ENCODE measurements at places on chromosomes 4 and X.

DNA sequence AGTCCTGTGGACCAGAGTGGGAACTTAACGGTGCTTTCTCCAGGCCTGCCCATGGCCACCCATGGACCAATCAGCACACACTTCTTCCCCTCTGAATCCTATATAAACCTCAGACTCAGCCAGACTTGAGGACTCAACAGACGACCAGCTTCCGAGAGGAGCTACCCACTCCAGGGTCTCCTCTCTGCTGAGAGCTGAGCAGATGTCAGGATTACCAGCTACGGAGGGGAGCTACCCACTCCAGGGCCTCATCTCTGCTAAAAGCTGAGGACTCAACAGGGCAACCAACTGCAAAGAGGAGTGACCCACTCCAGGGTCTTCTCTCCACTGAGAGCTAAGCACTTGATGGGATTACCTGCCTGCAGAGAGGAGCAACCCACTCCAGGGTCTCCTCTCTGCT lies 80.0 kb upstream of the DDX60 start:
- no peak for DNase-seq

GRCh38 chrX:40530509-40530908 lies 50.3 kb upstream of the ATP6AP2 start:
- DNase-seq: no peak

DNA sequence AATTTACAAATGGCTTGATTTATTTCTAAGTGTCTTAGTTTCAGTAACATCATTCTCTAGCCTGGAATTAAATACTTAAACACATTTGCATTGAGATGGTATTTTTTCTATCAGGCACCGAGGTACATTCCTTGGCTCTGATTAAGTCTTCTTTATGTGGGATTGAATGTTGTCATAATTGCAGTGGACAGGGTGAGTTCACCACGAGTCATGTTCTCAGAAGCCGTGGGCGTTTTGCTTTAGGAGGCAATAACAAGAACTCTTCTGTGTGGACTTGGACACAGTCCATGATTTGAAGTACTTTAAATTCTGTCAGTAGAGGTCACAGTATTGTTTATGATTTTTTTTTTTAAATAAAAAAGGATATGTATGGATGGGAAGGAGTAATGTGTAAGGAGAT lies 57.1 kb upstream of the EFHC2 start:
- no peak for DNase-seq

- no peak for DNase-seq
Measured at GRCh38 chr4:94334476-94334875, 8.2 kb downstream of the HPGDS start.

DNA sequence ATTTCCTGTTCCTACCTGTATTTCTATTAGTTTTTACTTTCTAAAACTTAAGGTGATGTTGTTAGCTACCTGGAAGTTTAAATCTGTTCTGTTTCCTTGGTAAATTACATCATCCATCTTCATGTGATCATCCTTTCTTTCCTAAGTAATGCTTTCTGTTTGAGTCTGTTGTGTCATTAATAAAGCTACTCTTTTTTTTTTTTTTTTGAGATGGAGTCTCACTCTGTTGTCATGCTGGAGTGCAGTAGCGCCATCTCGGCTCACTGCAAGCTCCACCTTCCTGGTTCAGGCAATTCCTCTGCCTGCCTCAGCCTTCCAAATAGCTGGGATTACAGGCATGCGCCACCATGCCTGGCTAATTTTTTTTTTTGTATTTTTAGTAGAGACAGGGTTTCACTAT lies 73.3 kb downstream of the FIP1L1 start:
- DNase-seq: no peak

- DNase-seq: no peak
Measured at GRCh38 chr4:118353534-118354030, 779 bp upstream of the PRSS12 start.

- no peak for DNase-seq
Measured at GRCh38 chr4:96691521-96691920, 851.6 kb downstream of the PDHA2 start.

- no peak for DNase-seq
Measured at GRCh38 chr4:99723612-99724011, 66.0 kb upstream of the C4orf54 start.

GRCh38 chrX:38649674-38650647 lies 88.6 kb downstream of the TSPAN7 start:
- no peak for DNase-seq

DNA sequence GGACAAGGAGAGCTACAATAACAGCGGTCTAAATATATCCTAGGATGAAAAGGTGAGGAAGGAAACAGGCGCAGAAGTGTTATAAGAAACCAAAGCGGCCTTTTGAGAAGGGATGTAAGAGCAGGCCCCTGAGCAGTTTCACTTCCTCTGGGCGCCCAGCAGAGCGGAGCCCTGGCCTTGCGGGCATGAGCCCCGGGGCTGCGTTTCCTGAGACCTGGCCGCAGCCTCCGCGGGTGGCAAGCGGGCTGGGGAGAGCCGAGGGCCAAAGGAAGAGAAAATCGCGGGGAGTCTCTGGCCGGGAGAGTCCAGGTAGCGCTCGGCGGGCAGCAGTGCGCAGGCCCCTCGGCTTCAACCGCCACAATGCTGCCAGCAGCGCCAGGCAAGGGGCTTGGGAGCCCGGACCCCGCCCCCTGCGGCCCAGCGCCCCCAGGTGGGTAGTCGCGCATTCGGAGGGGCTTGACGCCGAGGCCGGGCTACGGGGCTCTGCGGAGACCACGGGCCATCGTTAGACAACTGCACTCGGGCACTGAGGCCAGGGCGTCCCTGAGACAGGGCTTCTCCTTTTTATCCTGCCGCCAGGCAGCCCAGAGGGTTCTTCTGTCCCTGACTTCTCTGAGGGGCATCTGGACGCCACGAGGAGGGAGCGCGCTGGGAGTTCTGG lies at the start of gene BANK1:
Gene BANK1 (plus strand): TSS at position 210 of the 661 bp plus-strand sequence. CDS start 151 bp downstream, at position 361.
- DNase-seq: no peak

- DNase-seq: no peak
Measured at GRCh38 chr4:184731056-184731455, 2.8 kb downstream of the CENPU start.

- DNase-seq: no peak
Measured at GRCh38 chr4:85452058-85452731, 22.8 kb upstream of the ARHGAP24 start.

DNA sequence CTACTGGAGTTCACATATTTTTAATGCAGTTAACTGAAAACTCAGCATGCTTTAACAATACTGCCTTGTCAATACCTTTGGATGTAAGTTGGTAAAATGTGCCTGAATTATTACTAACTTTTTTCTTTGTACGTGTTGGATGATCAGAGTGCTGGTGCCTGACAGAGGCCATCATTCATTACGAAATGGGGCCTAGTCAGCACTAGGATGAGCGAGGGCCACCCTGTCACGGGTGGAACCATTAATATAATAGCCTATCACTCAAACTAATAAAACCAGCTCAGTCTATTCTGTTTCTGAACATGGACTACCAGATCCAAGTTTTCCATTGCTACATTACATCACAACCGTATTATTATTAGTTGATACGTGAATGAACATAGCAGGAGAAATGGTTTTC lies 501.7 kb upstream of the TENM3 start:
- DNase-seq: no peak

- DNase-seq: no peak
Measured at GRCh38 chrX:39372115-39372514, 570.9 kb downstream of the MID1IP1 start.

DNA sequence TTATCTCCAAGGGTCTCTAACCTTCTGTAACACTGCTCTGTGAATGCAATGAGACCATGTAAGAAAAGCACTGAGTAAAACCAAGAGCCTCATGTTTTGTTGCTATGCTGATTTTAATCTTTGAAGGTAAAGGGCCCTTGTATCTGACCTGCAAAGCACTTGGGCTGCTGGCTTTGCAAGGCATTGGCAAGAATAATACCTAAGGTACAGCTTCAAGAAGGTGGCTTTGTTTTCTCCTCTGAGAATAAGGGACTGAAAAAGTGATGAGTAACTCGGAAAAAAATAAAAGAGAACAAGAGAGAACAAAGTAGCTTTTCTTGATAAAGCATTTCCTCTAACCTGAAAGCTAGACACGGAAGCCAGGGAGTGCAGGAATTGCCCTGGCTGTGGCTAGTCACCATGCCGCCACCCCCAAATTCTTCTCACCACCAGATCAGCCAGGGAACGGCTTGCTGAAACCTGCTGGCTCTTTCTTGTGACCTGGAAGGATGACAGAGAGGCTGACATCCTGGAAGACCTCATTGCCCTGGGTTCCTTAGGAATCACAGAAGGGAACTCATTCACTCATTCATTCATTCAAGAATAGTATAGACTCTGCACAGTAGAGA lies 41.8 kb upstream of the HS3ST1 start:
- no peak for DNase-seq

DNA sequence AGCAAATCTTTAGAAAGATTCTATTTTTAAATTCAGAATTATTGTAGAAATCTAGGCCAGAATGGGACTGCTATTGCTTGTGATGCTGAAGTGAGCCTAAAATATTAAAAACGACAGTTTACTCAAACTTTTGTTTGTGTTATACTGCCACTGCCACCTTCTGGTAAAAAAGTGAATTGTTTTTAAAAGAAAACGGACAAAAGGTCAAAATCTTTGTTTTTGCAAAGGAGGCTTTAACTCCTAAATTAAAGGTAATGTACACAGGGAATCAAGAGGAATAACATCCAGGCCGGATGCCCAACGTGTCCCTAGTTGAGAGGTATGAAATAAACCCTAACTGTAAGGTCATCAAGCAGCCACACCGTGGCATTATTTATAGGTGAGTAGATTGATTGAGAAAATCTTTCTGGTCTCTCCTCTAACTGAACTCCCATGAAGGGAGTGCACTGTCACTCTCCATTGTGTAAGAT lies 338.3 kb upstream of the GALNT7 start:
- DNase-seq: no peak

DNA sequence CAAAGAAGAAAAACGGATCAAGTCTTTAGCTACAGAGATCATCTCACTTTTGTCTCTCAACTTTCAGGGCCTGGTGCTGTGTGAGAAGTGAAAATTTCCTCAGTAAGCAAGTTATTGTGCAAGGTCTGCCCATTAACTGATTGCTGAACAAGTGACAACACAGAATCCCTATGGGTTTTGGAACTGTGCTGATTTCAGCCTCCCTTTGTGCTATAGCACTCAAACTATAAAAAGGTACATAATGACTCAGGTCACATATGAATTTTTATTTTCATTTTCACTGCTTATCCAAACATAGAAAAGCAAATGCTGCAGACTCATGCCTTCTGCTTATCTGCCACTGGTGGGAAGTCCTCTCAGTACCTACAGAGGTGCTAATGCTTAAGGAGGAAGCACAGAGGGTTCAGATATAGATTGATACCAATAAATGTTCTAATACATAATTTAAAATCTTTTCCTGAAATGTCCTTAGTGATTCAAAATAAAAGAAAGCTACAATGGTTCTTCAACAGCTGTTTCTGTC lies 576.2 kb upstream of the CT83 start:
- no peak for DNase-seq

DNA sequence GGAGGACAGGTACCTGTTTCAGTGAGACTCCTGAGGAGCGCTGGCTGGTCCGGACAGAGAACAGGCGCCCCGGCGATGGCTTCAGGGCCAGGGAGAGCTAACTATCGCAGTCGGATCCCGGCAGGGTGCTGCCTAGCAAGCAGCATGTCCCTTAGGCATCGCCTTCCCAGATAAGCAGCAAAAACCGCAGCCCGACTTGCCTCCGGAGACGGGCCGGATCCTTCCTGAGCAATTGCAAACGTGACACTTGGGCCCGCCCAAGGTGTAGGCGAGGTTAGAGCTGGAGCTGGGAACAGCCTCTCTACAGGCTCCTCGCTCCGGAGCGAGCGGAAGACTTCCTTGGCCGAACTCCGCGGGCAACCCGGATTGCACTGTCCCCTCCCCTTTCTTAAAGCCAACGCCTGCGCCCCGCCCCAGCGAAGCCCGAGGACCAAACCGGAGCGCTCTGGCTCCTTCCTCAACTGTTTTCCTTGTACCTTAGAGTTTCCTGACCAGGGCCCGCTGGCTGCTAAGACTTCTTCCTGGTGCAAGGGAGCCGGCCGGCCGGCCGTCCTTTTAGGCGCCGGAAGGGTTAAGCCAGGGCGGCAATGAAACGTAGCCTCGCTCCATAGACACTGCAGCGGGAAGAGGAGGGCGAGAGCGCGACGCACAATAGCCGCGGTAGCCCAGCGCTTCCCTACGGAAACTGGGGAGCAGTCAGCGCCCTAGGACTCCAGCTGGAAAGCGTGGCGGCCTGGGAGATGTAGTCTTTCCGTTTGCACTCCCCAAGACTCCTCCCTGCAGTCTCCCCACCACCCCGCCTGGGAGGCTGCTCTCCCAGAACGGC lies at the start of gene OPHN1:
Gene OPHN1 (minus strand): TSS at position 341 of the 826 bp plus-strand sequence. CDS start 475 bp downstream, outside the sequence.
- no peak for DNase-seq

- DNase-seq: no peak
Measured at GRCh38 chrX:51837451-51837850, 56.0 kb upstream of the MAGED1 start.

DNA sequence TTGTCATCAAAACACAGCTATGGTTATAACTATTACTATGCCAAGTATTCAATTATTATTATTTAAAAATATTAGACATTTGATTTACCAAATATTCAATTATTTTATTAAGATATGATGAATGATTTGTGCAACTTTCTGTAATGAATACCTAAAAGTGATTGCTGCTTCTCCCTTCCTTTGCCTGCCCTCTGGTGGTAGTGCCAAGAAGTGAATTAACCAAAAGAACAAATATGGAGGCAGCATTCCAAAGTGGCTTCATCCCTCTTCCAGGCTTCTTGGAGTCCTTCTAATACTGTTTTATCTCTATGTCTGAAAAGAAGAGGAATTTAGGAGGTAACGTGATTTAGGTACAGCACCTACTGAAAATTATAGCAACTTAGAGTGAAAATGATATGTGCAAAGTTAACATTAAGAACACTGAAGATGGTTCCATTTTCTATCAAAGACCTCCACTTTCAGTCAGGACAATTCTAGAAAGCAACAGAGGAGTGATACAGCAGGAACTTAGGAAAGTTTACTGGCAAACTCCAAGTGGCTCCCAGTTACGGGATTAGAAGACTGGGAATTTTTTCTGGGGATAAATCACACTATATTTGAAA lies 43.0 kb downstream of the ENPEP start:
- DNase-seq: no peak

- DNase-seq: no peak
Measured at GRCh38 chr4:174110180-174110579, 173.3 kb downstream of the FBXO8 start.

GRCh38 chr4:123836851-123837595 lies 440.4 kb downstream of the SPRY1 start:
- no peak for DNase-seq

DNA sequence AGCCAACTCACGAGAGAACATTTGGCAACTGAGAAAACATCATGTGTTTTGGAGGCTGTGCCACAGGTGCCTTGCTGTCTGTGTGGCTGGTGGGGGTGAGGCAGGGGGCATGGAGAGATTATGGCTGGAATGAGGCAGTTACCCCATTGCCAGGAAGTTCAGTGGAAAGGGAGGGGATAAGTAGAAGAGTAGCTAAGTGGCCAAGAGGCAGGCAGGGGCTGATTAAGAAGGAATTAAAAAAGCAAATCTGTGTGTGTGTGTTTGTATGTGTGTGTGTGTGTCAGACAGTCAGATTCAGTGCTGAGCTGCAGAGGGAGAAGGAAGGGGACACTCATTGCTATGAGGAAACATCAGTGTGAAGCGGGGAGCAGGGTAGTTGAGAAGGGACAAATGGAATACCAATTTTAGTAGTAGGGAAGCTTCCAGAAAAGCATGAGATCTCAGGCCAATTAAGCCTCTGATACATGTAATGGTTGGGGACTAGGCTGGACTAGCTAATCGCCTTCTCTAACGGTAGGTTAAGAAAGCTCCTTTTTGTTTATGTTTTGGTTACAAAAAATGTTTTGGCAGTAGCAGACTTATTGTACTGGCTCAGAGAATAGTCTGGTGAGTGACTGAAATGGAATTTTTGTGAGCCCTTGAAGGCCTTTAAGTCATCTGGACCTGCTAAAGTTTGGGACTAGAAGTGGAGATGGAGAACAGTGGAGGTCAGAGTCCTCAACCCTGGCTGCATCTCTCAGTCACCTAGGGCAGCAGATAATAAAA lies 18.5 kb downstream of the TMEM164 start:
- DNase-seq: no peak
